ENCODE measurements at places on chromosomes 6 and 20.

DNA sequence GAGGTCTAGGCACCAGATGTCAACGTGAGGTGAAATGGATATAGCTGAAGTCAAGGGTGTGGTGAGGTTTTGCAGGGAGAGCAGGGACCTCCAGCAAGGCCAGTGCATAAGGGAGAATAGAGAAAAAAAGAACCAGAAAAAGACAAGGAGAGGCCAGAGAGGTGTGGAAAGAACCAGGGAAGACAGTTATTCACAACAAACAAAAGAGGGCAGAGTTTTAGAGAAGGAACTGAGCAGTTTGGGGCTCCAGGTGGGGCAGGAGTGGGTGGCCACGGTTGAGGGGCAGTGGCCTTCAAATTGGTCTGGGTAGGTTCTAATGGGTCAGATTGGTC, 11.6 kb upstream of the NQO2 start:
- DNase-seq = no peak

- no peak for DNase-seq
Observed at GRCh38 chr6:131729550-131729949, 18.7 kb upstream of the CTAGE9 start.

DNA sequence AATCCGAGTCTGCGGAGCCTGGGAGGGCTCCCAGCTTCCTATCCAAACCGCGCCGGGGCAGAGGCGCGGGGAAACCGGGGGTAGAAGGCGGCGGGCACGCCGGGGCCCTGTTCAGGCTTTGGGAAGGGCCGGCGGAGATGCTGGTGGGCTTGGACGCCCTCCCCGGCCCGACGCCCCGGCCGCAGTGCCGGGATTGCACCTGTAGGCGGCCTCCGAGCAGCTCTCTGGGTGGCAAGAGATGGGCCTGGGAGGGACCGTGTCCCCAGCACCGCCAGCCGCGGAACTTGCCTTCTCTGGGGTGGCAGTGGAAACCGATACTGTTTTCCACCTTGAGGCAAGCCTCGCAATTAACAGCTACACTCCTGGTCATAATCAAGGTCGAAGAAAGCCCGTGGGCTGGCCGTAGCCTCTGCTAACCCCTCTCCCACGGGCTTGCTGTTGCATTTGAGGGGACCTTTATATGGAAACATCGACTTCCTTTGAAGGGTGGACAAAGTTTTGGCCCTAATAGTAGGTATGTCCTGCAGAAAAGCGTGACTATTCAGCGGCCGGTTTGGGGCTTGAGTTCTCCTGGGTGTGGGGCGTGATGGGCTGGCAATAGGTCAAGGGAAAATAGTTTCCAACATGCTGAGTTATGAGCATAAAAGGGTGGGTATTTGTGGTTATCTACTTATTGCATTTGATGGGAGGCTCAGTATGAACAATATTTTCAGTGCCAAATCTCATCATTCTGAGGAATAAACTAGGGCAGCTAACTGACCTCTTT, 1.1 kb upstream of the JAG1 start:
- peak; percentile 54 for DNase-seq

DNA sequence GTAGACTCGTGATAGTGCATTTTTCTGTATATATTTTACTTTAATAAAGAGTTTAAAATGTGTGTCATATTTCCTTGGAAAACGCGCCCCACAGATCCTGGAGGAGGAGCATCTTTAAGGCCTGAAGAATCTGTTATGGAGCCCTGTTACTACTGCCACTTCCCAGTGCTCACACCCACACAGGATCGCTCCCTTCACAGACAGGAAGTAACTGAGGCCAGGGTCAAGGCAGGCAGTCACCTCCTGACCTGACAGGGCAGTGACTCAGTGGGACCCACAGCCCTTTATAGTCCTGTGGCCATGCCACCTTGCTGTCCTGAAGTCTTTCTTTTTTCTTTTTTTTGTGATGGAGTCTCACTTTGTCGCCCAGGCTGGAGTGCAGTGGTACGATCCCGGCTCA, 9.0 kb downstream of the RRBP1 start:
- no peak for DNase-seq

DNA sequence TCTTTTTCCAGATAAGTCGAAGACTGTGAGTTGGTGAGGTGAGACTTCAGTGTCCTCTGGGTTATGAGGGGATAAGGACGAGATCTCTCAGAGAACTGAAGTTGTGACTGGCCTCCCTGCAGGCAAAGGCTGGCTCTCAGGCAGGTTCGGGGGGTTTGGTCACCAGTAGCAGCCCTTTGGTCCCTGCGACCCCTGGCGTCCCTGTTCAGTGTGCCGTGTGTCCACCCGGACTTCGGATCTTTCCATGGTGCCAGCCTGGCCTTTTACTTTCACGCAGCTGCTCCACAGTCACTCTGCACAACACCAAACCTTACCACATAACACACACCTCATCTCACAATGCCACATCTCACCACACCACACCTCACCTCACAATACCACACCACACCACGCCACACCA, 131.9 kb downstream of the ERMARD start:
- DNase-seq = no peak

DNA sequence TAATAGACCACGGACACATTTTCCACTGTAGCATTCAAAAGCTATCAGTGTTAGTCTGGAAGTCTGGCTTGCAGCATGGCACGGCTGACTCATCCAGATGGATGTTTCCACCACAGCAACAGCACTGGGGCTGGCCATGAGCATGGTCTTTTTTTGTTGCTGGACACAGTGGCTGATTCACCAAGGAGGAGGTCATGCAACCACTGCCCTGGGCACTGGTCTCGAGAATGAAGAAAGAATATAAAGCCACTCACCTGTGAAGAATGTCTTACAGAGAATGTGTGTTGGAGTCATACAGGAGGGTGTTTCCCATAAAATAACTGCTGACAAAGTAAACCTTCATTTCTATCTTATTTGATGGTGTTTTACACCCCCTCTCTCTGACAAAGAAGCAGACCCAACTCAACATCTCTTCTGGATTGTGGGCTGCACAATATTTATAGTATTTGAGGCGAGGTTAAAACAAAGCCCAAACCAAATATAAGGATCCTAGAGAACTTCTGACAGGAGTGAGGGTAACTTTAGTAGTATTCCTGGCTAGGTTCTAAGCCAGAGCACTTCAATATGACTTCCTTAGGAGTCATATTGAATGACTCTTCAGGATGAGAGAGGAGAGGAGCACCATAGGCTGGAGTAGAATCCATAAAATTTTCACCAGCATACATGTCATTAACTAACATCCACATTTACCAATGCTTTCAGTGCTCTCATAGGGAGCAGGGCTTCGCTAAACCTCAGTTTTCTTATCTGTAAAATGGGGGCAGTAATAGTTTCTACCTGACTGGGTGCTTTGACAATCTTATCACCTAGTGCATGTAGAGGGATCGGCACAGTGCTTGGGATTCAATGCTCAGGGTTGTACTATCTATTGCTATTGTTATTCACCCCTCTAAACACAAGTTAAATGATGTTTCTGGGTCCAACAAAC, 121.4 kb downstream of the KIF13A start:
- peak; percentile 33 for DNase-seq

DNA sequence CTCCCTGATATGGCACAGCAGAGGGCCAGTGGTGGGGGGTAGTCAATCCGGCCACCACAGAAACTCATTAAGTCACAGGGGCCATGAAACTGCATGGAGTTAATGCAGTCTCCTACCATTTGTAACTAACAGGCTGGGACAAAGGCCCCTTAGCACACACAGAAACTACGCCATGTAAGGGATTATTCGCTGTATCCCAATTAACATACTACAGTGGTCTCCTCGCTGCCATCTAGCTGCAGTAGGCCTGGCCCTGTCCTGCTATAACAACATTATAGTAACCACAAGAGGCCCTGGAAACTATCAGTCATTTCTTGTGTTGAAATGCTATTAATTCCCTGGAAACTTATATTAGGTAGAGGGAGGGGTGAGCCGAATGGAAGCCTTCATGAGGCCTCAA, 72.3 kb upstream of the CCN2 start:
- no peak for DNase-seq

GRCh38 chr6:87993356-87993755, 54.3 kb upstream of the SPACA1 start:
- DNase-seq = no peak

DNA sequence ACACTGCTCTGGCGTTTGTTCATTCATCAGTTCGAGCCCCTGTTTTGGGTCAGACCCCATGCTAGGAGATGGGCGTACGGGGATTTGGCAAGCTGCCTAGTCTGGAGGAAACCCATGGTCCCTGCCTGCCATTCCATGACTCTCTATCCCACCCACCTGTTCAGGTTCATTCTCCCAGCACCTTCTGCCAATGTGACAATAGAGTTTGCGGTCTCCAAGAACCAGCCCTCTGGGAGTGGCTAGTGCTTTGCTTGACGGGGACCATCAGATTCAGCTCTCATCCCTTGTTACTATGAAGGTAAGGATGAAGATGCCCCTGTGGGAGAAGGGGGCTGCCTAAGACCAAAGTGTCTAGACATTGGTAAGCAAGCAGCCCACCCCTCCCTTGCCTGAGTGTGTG, 345.0 kb downstream of the PTPRT start:
- DNase-seq = no peak

DNA sequence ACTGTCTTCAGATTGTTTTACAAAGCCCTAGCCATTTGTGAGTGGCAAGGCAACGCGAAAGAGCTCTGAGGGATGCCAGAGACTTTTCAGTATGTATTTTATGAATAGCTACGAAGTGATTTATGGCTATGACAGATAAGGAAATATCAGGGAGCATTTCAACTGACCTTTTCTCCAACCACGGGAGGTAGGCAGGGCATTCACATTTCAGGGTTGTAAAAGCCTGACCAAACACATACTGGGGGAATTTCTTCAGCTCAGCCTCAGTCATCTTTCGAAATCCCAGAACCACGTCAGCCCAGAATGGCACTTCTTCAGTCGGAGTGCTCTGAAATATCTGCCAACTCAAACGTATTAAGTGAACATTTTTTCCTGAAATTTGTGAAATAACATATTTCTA, 10.8 kb downstream of the DDO start:
- no peak for DNase-seq

- no peak for DNase-seq
Observed at GRCh38 chr20:13105039-13105438, 96.3 kb downstream of the SPTLC3 start.
